ENCODE measurements at places on chromosomes 4 and X.

GRCh38 chr4:148061795-148062194, 329.9 kb downstream of the ARHGAP10 start:
- no peak for DNase-seq

GRCh38 chr4:80239480-80240150, 26.8 kb upstream of the FGF5 start:
- DNase-seq: no peak

DNA sequence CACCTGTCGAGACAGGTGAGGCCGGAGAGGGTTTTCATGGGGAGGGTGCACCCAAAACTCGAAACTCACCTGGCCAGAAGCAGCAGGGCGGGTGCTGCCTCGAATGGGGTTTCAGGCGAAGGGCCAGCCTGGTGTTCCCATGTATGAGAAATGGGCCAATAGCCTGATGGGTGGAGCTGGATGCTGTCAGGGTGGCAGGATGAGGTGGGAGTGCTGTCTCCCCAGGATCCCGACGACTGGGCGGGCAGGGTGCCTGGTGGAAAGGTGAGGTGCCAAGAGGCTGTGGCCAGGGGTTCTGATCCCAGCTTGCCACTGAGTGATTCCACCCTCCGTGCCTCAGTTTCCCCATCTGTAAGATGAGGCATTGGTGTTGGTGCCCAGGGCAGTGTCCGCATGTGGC, 16.8 kb upstream of the SH3TC1 start:
- no peak for DNase-seq

- DNase-seq: no peak
Measured at GRCh38 chr4:48813964-48814363, 16.9 kb upstream of the OCIAD1 start.

DNA sequence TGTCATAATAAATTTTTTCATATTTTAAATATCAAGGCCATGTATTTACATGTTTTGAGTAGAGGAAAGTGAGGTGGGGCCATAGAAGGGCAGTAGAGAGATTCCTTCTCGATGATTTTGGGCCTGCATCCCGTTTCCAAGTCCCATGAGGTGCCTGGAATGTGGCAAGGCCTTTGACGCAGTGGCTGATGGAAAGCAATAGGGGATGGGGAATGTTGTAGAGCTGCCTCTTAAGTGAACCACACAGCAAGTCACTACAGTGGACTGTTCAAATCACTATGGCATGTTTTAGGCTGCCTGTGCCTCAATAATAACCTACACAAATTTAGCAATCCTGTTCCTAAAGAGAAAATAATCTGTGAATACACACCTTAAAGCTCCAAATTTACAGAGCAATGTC, 48.3 kb downstream of the ANXA5 start:
- DNase-seq: no peak

- no peak for DNase-seq
Measured at GRCh38 chr4:6043843-6044242, 25.6 kb upstream of the C4orf50 start.
